Mammary epithelial cell (primary cell): ENCODE measurements at places on chromosomes 3 and 15. TPM values are rescaled to one million over a fixed set of nuclear protein-coding genes. Genes with fewer than 3 reads are reported as not detected.

RASL12 gene
- total RNA-seq, result not detected in 2 replicates

FOXB1 gene
- total RNA-seq, result not detected

TMEM207 gene
- not detected in 2 replicates for total RNA-seq

TMEM212 gene
- total RNA-seq, result not detected

CCNB2 gene
- total RNA-seq, result 16.7 and 37.4 TPM in 2 replicates

DTX3L gene
- total RNA-seq, result 10.7 TPM

HYAL2 gene
- total RNA-seq, result 65.5 TPM

DNA sequence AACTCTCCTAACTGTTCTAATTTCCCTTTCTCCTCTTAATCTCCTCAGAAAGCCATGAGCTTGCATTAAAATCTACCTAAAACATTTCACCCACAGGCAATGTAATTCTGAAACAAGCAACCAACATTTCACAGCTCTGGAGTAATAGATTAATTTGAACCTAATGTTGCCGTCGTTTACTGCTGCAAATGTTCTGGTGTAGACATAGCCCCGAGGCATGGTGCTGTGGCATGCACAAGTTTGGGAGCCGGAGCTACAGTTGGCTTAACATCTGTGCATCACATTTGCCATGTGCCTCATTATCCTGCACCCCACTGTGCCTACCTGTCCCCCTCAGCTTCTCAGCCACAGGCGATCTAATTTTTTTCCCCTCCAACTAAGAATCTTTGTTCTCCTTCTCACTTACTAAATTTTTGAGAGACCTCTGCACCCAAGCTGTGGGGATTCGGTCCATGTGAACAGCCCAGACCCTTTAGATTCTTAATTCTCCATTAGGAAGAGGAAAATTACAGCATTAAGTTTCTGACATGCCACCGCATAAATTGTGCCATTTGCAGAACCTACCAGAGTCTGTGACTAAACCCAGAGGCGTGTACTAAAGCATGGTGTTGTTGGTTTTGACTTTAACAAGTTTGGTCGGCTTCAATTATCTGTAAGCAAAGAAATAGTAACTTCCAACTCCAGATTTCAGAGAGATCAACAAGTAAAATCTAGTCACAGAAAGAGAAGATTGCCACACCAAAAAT is 419.2 kb downstream of the MECOM start:
- no peak for DNase-seq

DNA sequence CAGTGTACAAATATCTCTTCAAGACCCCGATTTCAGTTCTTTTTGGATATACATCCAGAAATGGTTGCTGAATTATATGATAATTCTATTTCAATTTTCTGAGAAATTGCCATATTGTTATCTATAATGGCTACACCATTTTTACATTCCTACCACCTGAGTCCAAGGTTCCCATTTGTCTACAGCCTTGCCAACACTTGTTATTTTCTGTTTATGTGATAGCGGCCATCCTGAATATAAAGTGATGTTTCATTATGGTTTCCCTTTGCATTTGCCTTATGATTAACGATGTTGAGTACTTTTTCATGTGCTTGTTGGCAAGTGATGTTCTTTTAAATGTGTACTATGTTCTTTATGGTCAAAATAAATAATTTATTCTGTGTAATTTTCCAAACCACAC is 8.5 kb downstream of the NR1I2 start:
- no peak for DNase-seq

- DNase-seq, result no peak
These were observed 5.3 kb downstream of the BRPF1 start for GRCh38 chr3:9736831-9737230.

GRCh38 chr15:100018191-100018590 is 285.0 kb upstream of the LYSMD4 start:
- no peak for DNase-seq

DNA sequence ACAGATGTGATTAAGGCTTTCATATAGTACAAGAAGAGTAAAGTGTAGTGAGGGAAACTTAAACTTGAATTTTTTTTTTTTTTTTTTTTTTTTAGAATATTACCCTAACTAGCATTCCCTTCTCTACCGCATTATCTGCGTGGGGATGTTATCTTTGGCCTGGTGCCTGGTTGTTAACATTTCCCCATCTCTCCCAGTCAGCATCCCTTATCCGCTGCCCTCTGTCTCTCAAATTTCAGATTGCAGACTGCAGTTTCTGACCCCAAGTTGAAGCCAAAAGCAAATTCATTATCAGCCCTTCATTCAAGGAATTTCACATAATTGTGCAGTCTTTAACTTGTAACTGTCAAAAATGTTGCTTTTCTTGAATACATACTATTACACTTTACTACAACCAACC is 353.0 kb downstream of the PLOD2 start:
- DNase-seq, result peak; percentile 2

- peak; percentile 6 for DNase-seq
These were observed 453 bp downstream of the ZDHHC23 start for GRCh38 chr3:113948015-113948917.

- no peak for DNase-seq
These were observed 256.4 kb downstream of the TLE3 start for GRCh38 chr15:69841113-69841828.

DNA sequence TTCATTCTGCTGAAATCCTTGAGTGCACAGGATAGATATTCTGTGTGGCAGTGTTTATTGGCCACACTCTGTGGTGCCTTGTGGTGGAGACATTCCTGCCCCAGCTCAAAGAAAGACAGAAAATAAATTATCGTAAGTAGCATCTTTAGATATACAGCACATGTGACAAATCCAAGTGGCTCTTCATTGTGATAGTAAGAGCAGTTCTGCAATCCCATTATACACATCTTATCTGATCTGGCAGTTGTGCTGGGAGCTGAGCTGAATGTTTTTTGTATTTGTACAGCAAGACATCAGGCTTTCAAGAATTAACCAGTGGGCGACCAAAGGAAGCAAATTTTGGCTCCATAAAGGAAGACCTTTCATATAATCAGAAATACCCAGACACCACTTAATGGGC is 235.3 kb upstream of the MRPL3 start:
- DNase-seq, result no peak

DNA sequence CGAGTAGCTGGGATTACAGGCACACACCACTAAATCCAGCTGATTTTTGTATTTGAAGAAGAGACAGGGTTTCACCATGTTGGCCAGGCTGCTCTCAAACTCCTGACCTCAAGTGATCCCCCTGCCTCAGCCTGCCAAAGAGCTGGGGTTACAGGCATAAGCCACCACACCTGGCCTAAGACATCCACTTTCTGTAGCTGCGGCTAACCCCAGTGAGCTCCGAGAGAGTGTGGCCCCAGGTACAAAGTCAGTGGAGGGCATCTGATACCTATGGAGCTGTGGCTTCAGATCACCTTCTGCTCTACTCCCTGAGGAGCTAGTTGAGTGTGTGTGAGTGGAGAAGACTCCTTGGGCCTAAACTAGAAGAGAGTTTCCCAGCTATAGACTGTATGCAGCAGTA is 189.3 kb upstream of the TSC22D2 start:
- no peak for DNase-seq

GRCh38 chr15:100714034-100714748 is 111.8 kb downstream of the ASB7 start:
- no peak for DNase-seq

DNA sequence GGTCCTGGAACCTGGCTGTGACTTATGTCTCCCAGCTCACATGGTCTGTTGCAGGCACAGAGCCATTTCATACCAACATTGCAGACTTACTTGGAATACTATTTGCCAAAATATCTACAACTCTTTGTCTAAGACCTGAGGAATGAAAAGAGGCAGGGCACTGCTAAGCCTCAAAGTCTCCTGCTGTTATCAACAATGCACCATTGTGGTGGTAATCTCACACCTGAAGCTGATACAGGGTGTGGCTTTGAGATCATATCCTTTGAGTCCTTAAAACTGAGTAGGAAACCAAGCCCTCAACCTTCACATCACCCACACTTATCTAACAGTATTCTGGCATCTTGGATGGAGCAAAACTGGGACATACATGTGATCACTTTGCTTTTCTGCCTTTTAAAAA is 782.0 kb downstream of the EPHA3 start:
- no peak for DNase-seq

GRCh38 chr3:12472796-12473195 is 11.5 kb upstream of the TSEN2 start:
- no peak for DNase-seq

- peak; percentile 77 for DNase-seq
These were observed 45.0 kb upstream of the SPRED1 start for GRCh38 chr15:38207621-38208020.

- DNase-seq, result peak; percentile 4
These were observed 103.2 kb downstream of the SST start for GRCh38 chr3:187567021-187567420.

- DNase-seq, result no peak
These were observed 61.8 kb upstream of the RPL32 start for GRCh38 chr3:12903000-12903800.

- peak; percentile 45 for DNase-seq
These were observed 33.4 kb downstream of the OSBPL10 start for GRCh38 chr3:31947671-31948091.

DNA sequence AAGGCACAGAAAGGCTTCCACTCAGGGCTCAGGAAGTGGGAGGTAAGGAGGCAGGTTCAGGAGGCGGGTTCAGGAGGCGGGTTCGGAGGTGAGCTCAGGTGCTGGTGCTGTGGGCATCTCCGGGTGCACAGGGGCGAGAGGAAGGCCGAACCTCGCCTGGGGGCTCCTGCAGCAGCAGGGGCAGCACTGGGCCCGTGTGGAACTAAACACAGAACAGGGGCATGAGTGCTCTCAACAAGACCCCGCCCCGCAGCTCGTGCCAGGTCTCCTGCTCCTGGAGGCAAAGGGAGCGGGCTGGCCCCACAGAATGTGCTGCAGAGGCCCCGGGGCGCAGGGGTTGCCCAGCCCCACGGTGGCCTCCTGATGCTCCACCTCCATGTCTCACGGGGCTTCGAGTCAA is 13.7 kb downstream of the ZDHHC19 start:
- no peak for DNase-seq

GRCh38 chr15:59313641-59314332 is 58.9 kb downstream of the MYO1E start:
- DNase-seq, result peak; percentile 92
